Smooth muscle cell of the brain vasculature (primary cell): ENCODE measurements at places on chromosomes 2 and 18.

DNA sequence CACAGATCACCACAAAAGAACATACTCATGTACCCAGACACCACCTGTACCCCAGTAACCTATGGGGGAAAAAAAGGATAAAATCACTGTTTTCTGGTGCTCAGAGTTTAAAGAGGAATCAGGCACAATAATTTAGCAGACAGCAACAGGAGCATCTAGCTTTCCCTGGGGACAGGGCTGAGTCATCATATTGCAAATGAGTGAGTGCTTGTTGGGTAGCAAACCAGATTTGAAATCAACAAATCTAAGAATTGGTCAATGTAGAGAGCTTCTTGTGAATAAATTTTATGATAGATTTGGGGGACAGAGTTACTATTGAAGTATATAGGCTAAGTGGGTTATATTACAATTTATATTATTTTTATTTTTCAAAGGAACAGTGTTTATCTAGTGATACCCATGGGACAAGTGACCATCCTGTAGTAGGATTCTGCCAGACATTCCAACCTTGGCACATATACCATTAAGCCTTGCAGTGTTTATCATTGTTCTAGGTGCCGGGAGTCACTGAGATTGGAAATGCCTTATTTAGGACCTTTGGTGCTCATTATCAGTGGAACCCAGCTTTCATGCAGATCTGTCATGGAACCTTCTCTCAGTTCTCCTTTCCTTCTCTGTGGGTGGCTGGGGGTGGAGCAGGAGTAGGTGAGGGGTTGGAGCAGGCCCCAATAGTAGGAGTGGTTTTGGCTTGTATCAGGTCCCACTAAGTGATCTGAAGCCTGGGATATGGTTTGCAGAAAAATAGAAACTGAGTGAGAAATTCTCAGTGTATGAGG, 117.2 kb downstream of the CERS6 start:
- no peak for DNase-seq

DNA sequence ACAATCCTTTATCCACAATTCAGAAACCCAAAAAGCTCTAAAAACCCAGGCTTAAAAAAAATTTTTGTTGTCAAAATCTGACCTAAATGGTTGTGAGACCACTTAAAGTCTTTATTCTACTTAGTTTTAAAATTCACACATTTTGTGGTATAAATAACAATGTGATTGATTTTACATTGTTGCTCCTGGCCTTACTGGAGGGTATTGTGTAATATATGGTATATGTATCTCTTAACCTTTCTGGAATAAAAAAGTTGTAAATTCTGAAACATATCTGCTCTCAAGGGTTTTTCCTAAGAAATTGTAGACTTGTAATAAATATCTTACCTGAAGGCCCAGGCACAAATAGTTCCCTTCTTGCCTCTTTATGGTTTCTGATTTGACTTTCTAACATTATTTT, 73.3 kb upstream of the PNPT1 start:
- no peak for DNase-seq

GRCh38 chr2:106931717-106932335, 45.9 kb upstream of the ST6GAL2 start:
- no peak for DNase-seq

DNA sequence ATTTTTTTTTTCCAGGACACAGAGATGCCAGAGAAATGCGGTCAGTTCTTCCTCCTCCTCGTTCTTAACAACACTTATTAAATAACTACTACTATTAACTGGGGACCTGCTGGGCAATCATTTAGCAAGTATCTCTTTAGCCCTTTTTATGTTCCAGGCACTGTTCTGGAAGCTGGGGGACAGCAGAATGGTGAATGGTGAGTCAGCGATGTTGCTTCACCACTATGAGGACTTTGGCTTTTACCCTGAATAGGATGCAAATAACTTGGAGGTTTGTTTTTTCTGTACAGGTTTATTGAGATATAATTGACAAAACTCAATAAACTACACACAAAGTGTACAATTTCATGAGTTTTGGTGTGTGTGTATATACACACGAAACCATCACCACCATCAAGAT, 179.9 kb upstream of the MSH6 start:
- no peak for DNase-seq

DNA sequence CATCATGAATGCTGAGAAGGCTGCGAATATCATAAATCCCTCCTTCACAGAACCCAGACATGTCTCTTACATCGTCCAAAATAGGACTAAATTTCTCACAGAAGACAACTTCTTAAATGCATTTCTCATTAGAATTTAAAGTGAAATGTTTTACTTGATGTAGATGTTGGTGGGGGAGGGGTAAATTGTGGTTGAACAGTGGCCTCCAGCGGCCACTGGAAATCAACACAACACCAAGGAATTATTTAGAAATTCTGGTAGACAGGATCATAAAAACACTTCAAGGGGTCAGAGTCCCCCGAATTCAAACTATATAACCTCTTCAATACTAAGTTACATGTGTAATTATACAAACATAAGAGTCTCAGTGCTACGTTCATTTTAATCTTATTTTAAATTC, 135.9 kb downstream of the ABCA12 start:
- peak; percentile 18 for DNase-seq

GRCh38 chr2:129768036-129768386, 211.5 kb upstream of the RAB6C start:
- no peak for DNase-seq

GRCh38 chr18:50776383-50776782, 43.4 kb downstream of the MRO start:
- DNase-seq, result no peak

- DNase-seq, result no peak
Measured at GRCh38 chr2:232974396-232974795, 38.7 kb downstream of the NGEF start.

- DNase-seq, result no peak
Measured at GRCh38 chr18:5444269-5444668, 99.5 kb downstream of the EPB41L3 start.

GRCh38 chr2:61090386-61090921, 24.8 kb downstream of the SANBR start:
- DNase-seq, result no peak

DNA sequence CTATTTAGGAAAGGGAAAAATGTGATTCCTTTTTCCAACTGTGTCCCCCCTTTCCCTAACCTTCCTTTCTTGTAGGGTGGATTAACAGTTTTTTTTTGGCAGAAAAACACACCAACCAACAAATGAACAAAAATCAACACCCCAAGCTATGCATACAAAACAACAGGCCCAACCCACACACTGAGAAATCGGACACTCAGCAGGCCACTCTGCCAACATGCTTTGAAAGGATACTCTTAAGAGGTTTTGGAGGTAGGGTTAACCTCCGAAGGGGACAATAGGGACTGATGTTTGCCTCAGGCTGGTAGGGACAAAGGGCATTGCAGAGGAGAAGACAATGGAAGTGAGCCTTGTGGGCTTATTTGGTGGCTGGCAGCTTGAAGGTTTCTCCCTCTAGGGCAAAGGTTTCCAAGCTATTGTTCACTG, 33.1 kb upstream of the POLE4 start:
- no peak for DNase-seq

DNA sequence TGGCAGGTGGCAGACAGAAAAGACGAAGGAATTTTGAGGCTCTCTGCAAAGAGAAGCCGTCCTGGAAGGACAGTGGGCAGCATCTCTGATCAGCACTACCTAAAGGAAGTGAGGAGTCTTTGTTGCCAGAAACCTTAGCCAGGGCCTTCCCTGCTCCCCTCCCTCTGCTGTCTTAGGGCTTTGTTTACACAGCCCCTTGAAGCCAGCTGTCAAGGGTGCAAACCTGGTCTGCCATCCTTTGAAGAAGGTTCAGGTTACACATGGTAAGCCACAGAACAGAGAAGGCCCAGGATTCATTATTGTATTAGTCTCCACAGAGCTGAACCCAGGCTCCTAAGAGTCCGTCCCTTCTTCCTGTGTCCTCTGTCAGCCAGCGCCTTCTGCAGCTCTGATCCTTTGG, 356.7 kb downstream of the TGIF1 start:
- no peak for DNase-seq

DNA sequence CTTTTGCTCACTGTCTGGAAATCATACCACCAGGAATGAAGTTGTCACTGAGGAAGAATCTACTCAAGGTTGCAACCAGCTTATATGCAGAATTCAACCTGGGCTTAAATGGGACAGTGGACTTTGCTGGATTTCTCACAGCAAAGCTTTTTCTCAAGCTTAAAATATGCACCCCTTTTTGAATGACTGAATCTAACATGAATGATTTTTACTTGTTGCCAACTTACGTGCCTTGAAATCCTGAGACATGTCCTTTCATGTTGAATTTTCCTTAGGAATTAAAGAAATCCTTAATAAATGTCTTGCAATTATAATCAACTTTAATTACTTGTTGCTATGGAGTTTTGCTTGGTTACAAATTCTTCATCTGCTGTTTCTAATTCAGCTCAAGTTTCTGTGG, 57.4 kb downstream of the SPP2 start:
- DNase-seq, result no peak

DNA sequence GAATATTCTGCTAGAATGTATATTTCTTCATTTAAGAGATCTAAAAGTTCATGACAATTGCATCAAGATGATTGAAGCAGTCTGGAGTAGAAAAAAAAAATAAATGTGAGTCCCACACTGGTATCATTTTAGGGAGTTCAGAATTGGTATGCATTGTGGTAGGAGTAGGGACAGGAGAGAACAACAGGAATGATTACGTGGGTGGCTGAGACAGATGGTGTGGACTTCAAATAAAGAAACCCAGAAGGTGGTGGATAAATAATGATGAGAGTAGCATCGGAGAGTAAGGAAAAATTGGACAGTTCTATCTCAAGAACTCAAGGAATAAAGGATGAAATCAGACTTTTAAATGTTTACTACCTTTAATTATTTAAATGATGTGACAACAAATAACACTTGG, 289.6 kb downstream of the GALNT13 start:
- no peak for DNase-seq

GRCh38 chr2:42959234-42960001, 167.0 kb upstream of the HAAO start:
- no peak for DNase-seq

DNA sequence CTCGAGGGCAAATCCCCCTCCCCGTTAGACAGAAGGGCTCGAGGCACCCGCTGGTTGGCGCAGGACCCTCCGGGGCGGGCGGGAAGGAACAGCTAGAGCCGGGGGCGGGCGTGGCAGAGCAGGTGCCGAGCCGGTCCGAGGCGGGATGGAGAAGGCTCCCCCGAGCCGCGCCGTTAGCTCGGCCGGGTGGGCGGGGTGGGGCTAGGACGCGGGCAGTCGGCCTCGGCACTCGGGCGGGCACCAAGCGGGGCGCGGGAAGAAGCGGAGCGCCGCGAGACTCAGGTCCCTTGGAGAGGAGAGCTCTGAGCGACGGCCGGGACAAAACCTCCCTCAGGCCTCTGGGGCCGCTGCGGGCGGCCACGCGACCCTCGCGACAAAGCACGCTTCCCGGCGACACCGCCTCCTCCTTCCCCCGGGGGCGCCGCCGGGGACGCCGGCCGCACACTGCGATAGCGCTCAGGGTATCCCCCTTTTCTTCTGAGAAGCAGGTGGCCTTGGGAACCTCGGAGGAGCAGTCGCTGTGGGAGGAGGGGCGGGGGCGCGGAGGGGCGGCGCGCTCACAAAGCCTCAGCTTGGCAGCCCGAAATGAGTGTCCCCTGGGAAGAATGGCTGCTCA, 721 bp downstream of the FHOD3 start:
- DNase-seq, result no peak

DNA sequence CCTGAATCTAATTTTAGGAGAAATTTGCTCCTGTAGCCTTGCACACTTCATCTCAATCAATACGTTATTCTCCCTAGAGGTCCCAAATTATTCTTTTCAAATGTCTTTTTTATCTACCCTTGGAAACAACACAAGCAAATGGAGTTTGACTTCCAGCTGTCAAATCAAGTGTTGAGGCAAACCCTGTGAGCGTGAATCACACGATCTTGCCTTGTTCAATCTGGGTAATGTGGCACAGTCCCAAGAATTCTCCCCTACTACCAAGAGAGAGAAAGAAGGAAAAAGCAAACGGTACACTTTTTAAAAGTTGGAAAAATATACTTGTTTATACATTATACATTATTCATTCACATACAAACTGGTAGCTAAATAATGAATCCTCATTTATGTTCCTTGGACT, 2035.3 kb upstream of the CELF4 start:
- no peak for DNase-seq

GRCh38 chr18:59957957-59958356, 58.2 kb downstream of the PMAIP1 start:
- DNase-seq, result peak; percentile 23

GRCh38 chr18:78994977-78995582, 15.5 kb downstream of the SALL3 start:
- DNase-seq, result no peak

DNA sequence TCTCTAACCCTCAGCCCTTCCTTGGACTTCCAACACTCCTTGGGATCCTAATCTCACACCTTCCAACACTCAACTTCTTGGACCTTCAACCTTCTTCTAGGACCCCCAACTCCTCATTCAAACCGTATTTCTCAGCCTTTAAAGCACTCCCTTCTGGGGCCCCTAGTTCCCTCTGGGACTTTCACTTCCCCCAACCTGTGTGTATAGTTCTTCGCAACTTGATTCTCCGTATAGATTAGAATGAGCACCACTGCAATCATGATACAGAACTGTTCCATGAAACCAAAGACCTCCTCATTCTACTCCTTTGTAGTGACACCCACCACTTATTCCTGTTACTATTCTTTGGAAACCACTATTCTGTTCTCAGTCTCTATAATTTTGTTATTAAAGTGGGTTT, 62.0 kb upstream of the NFU1 start:
- no peak for DNase-seq

DNA sequence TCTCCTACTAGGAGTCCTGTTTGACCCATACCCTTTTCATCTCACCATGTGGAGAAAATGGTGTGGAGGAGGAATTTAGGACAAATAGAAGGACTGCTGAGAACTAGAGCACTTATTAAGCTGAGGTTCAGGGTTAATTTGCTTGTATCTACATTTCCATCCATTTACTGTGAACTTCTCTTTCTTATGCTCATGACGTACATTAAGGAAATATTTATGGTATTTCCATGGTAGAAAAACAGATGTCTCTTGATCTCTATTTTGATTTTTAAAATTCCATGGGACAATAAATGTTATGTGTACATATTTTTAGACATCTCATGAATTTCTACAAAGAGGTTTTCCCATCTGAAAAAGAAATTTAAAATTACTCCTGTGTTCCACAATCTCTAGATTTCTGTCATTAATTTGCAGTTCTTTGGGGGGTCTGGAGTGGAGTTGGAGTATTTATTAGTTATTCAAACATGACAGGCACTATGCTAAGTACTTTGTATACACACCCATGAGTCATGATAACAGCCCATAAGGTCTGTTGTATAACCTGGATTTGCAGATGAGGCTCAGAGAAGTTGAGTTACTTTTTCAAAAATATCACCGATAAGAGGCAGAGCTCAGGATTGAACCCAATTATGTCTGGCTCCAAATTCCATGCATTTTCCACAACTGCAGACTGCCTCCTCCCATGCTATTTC, 112.6 kb downstream of the COPS8 start:
- no peak for DNase-seq

DNA sequence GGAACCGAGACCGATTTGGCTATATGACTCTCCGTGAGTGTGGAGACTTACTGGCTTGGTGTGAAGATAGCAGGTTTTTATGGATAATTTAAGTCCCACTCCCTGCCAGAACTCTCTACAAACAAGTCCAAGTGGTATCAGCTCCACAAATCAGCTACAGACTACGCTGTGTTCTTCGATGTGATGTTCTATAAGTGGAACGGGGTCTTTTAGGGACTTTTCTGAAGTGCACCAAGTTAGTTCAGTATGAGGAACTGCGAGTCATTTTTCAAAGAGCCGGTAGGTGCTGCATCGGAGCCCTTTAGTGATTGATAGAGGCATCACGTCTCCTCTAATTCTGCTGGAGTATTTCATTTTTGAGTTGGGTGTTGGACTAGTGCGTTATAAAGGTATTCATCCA, 107.1 kb downstream of the TSHZ1 start:
- DNase-seq, result no peak

- no peak for DNase-seq
Measured at GRCh38 chr18:38367473-38367872, 801.9 kb upstream of the CELF4 start.
